Activated T-cell treated with anti-CD3 and anti-CD28 coated beads, Interleukin-2, amount 50 U/mL, for 4 hours (primary cell): ENCODE measurements at places on chromosomes 16 and 17.

DNA sequence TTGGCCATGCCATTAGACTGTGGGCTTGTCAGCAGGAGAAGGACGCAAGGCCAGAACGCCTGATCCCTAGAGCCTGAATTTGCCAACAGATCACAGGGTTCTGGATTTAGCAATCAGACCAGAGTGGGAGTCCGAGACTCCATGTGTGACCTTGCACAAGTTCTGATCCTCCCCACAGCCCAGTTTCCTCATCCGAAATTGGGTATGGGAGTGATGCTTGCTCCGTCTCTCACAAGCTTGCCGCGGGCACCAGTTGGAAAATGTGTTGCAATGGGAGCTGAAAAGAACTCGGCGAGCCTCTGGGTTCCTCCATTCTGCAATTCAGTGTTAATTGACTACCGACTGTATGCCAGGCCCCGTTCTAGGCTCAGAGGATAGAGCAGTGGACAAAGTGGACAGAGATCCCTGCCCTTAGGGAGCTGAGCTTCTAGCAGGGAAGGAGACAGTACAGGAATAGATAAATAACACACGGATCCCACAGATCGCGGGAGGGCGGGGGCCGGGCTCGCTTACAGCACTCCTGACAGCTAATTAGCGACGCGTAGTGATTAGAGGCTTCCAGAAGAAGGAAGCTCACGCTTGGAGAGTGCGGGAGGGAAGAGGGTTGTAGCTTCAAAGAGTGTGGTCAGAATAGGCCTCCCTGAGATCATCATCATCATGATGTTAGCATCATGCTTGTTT, 150.4 kb upstream of the CIBAR2 start:
- DNase-seq = no peak

- no peak for DNase-seq
Measured at GRCh38 chr17:70434536-70435490, 265.5 kb downstream of the KCNJ2 start.

- no peak for DNase-seq
Measured at GRCh38 chr16:57825298-57826044, 23.2 kb upstream of the KIFC3 start.

GRCh38 chr17:19986941-19987861, 9.6 kb upstream of the AKAP10 start:
- DNase-seq = no peak

DNA sequence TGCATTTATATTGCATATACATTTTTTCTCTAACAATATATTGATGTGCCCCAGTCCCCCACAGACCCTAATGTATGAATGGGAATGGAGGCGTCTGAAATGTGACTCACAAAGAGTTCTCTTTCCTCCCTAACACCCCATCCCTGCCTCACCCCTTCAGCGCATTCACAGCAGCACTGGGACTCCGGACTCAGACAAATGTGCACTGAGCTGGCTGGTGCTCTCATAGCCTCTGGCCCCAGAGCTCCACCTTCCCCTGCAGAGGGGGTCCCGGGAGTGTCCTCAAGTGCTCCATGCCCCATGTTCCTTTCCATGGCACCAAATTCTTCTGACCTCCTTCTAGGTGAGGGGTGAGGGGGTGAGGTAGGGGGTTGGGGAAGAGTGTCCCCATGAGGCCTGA, 20.6 kb downstream of the NPTX1 start:
- no peak for DNase-seq

DNA sequence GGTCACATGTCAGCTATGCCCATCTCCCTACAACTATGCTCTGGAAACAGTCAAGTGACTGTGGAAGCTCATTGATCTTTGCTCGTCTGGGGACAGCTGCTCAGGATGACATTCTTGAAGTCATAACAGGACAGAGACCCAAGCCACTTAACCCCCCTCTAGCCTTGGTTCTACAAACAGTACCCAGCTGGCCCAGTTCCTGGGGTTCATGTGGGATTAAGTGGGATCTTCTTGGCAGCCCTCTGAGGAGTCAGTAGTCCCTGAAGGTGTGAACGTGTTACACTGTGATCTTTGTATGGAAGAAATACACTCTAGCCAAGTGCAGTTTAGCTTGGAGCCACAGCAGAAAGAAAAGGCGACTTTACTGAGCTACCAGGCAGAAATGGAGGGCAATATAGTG, 25.8 kb downstream of the UBN1 start:
- DNase-seq = no peak
